SW480 (cell line): ENCODE measurements at places on chromosomes 3 and 15.

DNA sequence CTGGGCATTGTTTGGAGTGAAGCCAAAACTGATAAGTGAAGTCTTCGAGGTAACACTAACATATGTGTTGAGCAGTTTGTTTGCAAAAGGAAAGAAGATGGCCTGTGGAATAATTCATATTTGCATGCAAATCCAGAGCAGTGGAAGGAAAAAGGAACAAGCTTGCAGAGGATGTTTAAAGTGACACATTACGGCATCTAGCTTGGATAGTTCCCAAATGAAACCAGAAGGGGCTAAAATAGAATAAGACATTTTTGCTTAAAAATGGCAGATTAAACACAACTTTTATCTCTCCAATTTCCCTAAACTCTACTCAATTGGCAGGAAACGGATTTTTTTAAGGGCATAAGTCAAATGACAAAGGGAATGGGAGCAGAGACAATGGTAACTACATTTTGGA lies 25.4 kb upstream of the RYK start:
- DNase-seq, result no peak

DNA sequence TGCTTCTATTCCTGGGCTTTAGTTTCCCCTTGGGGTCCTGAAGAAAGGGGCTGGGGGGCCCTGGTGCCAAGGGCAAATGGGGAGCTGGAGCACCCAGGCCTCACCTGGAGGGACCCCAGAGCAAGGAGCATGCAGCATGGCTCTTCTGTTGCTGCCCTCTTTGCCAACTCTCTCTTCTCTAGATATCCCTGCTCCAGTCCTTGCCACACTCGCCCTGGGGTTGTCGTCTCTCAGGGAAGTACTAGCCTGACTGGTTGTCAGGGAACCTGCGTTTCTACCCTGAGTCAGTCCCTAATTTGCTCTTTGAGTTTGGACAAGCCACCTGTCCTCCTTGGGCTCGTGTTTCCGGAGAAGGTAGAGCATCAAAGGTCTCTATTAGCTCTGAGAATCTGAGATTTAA lies 63.7 kb upstream of the UBE2Q2 start:
- no peak for DNase-seq

DNA sequence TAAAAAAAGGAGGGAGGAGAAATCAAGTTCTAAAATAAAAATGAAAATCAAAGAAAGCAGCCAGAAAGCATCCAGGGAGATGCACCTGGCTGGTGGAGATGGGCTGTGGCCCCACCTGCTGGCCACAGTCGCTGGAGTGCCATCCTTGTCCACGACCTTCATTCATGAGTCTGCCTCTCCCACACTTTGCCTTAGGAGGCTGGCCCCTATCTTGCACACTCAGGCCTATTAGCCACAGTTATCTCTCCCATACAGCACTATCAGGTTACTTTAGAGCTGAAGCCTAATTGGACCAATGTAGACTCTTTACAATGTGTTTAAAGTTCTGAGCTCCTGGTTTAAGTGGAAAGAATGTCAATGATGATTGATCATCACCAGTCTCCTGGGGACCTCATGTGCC lies 392.0 kb upstream of the RORA start:
- peak; percentile 44 for DNase-seq

- DNase-seq, result no peak
Measured at GRCh38 chr15:92937901-92938300, 37.8 kb downstream of the CHD2 start.

- no peak for DNase-seq
Measured at GRCh38 chr15:46577767-46578166, 942.9 kb downstream of the SQOR start.

DNA sequence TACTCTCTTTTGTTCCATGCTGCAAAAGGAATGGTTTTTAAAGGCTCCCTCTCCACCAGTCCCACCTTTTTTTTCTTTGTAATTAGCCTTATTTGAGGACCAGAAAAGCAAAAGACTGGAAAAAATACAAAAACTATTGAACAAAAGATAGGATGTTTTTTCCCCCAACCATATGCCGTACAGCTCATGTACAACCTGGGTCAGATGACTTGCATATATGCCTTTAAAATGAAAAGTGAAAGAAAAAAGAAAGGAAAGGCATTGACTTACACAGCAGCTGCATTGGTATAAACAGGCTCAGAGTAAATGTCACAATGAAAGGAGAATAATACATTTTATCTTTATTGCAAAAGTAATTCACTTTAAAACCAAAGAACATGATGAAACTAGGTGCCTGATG lies 69.5 kb upstream of the CMC1 start:
- no peak for DNase-seq

- no peak for DNase-seq
Measured at GRCh38 chr15:81375461-81375860, 1.4 kb upstream of the TMC3 start.

GRCh38 chr3:126104028-126104635 lies 20.2 kb upstream of the SLC41A3 start:
- DNase-seq, result no peak
